CD4-positive, alpha-beta T cell treated with Interleukin-10 for 1 hour (primary cell): ENCODE measurements at places on chromosomes 12 and 14.

DNA sequence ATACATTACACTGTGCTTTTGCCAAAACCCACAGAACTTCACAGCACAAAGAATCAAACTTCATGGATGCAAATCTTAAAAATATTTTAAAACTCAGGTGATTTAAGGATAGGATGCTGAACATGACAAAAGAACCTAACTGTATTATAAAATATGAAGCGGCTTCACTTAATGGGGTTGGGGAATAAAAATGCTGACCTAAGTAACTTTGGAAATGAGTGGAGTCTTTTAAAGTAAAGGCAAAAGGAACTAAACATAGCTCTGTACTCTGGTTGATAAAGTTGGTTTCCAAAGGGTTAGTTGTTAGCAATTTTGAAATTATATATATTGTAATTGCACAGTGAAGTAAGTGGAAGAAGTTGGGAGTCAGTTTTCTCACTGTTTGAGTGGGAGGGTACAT lies 111.5 kb upstream of the SYT1 start:
- DNase-seq: no peak

GRCh38 chr12:105992849-105993740 lies 145.7 kb downstream of the NUAK1 start:
- DNase-seq: no peak

- DNase-seq: no peak
These were observed 106.7 kb downstream of the KIF26A start for GRCh38 chr14:104245075-104245474.

DNA sequence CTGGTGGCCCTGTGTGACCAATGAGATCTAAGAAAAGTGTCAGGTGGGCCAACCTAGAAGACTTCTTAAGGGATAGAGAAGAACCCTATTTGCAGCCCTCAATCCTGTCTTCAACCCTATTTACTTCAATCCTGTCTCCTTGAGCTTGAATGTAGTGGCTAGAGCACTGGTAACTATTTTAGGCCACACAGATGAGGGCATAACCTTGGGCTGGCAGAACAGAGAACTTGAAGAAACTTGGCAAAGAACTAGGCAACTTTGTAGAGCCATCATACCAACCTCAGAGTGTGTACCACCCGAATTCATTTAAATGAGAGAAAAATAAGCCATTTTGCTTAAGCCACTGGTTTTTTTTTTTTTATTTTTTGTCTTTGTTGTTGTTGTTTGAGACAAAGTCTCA lies 94.8 kb downstream of the TMTC1 start:
- DNase-seq: no peak

DNA sequence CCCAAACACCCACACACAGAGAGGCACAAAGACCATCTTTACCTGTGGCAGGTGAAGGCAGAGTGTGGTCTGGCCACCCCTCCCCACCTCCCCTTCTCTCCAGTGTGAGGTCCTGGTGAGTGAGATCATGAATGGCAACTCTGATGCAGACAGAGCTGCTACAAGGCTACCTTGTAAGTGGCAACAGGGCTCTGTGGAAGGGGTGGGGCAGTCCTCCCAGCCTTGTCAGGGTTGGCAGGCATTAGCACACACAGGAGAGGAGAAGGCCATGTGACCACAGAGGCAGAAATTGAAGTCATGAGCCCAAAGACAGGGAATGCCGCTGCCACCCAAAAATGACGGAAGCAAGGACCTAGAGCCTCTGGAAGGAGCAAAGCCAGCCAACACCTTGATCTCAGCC lies 30.7 kb downstream of the VWF start:
- no peak for DNase-seq

DNA sequence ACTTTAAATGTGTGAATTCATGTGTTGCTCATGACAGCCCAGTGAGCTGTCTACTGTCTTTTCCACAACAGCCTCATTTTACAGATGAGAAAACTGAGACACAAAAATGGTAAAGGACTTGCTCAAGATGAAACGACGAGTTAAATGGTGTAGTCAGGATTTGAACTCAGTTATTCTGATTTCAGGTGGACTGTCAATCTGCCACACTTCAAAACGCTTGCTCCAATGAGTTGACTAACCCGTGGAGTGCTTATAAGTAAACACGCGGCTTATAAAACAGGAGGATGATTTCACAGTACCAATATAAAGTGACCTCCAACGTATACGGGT lies 652 bp upstream of the POLE2 start:
- DNase-seq: no peak

DNA sequence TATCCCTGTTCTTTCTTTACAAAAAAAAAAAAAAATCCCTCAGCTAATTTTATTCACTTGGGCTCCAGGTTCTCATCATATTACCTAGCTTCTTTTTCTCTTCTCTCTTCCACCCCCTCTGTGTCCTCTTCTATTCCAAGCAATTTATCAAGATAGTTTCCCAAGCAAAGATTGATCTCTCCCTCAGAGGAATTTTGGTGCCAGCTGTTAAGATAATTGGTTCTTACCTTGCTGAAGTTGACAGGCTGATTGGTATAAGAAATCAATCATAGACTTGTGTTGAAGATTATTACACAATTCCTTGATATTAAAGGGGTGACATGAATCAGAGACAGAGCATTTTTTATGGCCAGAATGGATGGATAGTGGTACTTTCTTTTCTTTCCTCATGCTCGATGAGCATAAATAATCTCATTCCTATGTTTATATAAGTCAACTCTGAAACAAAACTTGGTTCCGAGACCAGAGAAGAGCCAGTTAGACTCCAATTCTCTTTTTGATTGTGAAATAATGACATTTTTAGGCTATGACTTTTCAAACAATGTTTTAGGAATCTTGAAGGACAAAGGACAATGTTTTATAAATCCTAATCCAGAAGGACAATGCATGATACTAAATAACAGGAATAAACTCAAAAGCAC lies 264.1 kb upstream of the PRKD1 start:
- no peak for DNase-seq

DNA sequence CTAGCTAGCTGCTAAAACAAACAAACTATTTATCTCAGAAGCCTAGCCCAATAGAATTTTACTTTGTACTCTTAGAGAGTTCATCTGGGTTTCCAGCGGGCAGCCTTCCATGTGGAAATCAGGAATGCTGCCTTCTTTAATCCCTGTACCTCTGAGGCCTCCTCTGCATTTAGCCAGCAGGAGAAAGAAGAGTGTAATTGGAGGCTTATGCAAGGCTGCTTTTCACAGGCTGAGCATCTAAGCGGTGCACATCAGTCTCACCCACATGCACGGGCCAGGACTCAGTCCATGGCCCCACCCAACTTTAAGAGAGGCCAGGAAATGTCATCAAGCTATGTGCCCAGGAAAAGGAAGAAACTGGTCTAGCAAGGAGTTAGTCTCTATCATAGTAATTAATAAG lies 14.0 kb upstream of the PTGDR start:
- DNase-seq: no peak

DNA sequence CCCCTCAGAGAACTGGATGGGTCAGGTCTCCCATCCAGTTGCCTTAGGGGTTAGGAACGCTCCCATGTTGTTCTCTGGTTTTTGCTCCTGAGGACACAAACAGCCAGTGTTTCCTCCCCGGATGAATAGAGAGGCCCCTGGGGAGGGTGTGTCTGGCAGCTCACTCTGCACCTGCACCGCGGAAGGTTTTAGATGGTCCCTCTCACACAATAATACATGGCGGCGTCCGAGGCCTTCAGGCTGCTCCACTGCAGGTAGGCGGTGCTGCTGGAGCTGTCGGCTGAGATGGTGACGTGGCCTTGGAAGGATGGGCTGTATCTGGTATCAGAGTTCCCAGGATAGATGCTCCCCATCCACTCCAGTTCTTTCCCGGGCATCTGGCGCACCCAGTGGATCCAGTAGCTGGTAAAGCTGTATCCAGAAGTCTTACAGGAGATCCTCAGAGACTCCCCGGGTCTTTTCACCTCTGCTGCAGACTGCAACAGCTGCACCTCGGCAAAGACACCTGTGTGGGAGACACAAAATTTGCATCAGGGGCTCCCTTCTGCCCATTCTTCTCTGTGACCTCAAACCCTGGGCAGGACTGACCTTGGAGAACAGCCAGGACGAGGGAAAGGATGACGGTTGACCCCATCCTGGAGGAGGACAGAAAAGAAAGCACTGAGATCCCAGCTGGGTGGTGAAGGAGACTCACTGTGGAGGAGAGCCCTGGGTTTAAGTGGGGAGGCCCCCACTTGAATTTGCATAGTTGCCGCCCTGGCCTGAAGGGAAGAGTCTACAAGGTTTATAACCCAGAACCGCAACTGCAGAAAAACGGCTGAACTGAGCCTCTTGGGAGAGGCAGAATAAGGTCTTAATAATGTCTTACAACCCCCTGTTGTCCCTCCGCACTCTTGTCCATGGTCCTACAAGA lies 1324.8 kb downstream of the TMEM121 start:
- no peak for DNase-seq

GRCh38 chr12:51009056-51009440 lies 17.1 kb downstream of the SLC11A2 start:
- peak; percentile 55 for DNase-seq

DNA sequence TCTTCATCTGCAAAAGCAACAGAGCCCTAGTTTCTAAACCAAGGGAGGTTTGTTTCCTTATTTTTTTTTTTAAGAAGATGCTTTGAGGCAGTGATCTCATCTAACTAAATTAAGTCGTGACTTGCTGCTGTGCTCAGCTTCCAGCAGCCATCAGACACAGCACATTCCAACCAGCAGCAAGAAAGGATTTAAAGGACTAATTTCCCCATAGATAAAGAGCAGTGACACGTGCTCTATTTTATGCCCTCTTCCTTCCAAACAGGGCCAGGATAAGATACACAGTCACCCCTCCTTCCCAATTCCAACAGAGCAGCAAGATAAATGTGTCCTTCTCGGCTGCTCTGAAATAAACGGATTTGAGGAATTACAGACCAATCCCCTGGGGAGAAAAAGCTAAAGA lies 81.7 kb downstream of the PRKAB1 start:
- DNase-seq: no peak

- DNase-seq: no peak
These were observed 75.2 kb downstream of the RIMBP2 start for GRCh38 chr12:130640901-130641300.

- no peak for DNase-seq
These were observed 923.3 kb downstream of the AACS start for GRCh38 chr12:125988545-125988944.

DNA sequence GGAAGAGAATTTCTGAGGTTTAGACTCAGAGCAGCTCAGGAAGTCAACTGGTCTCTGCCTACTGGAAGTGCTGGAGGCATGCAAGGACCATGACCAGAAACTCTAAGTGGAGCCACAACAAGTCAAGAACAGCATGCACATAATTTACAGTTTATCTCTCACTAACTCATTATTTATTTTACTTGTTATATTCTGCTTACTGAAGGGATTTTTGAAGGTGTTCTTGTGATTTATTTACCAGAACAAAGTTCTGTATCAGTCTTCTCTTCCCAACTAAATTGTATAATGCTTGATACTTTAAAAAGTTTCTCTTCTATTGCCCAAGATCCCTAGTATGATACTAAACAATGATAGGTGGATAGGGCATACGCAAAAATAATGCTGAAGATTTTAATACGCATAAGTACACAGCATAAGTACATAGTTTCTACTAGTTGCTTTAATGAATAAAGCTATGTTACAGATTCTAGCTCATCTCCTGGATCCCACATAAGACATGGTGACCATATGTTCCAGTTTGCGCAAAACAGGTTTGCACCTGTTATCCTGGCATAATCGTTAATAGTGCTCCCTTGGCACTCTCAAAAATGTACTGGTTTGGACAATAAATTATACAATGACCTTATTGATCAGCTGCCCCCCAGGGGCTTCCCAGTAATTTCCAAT lies 11.6 kb upstream of the SPTB start:
- DNase-seq: no peak

DNA sequence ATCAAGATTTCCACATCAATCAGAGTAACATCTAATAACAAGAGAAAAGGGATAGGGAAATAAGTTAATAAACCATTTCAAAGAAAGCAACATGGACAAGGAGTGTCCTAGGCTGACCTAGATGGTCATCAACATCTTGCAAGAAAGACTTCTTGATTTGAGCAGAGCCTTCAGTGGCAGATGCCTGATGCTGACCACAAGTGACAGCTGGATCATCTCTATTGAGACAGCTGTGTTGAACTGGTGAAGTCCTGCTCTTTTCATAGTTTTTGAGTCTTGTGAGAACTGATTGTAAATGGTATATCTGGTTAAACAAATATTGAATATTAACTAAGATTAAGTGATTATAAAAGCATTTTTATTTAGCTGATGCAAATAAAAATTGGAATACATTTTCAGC lies 1083.6 kb upstream of the LRFN5 start:
- no peak for DNase-seq

DNA sequence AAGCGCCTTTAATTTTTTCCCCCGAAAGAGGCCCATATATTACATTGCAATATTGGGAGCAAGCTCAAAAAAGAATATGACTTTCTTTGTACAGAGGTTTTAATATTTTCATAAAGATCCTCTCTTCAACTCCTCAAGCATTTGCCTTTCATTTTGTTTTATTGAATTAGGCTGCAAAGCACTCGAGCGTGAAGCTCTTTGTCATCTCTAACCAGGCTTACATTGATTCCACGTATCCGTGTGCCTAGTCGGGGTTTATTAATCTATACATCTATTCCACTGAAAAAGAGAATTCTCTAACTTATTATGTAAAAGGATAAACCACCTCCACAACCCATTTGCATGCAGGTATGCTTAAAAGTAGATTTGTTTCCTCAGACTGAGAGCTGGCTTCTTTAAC lies 234.8 kb upstream of the TMPO start:
- DNase-seq: no peak

DNA sequence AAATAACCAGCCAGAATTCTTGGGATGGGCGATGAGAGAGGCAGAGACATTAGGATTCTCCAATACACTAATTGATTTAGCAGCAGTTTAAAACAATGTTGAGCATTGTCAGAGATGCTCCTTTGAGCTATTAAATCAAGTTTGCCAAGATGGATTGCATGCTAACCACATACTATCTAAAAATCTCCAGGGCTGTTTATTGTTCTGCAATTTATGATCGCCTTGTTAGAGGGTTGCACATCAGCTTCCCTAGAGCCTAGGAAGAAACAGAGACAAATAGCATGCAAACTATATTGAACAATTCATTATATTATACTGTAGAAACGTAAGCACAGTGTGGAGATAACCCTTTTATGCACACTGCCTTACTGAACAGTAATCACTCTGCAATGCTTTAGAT lies 599.9 kb downstream of the SOX5 start:
- no peak for DNase-seq

GRCh38 chr14:103121121-103121845 lies 2.0 kb upstream of the TNFAIP2 start:
- DNase-seq: no peak

DNA sequence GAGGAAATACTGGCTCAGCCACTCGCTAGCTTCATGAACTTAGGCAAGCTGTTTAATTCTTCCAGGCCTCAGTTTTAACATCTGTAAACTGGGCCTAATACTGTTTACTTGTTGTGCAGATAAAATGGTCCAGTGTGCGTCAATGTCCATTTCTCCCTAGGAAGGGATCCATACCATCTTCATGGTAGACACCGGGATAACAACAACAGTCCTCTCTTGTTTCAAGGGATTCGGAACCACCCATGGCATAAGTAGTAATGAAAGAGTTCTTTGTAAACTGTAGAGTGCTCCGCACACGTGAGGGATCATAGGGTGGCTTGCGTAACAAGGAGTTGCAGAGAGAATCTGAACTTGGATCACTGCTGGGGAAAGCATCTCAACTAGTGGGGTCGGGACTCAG lies 17.3 kb upstream of the CHGA start:
- no peak for DNase-seq

GRCh38 chr12:97650242-97650641 lies 187.6 kb downstream of the RMST start:
- DNase-seq: no peak

- peak; percentile 77 for DNase-seq
These were observed 43.8 kb upstream of the NR2C1 start for GRCh38 chr12:95117178-95117599.
